CD14-positive monocyte (primary cell): ENCODE measurements at places on chromosomes 3 and 15.

GRCh38 chr15:32936283-32936918 lies 218.6 kb downstream of the GREM1 start:
- no peaks in the 10 kb centered on the region for H3K36me3 ChIP-seq
- DNase-seq = peak; percentile 5
- H3K27ac ChIP-seq = no peak overlapping the region

DNA sequence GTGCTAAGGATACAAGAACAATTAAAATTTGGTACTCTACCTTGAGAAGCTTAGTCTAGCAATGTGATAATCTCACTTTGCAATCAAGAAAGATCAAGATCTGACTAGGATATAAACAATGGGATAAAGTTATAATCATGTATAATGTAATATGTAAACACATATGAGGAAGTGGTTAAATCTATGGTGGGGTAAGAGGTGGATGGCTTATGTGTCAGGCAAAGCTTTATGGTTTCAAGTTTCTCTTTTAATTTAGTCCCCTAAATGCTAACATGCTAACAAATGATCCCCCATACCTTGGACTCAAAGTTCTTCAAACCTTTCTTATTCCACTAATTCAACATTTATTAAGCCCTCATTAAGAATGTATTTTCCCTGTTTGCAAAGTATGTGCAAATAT lies 2.5 kb downstream of the RSL24D1 start:
- peaks cover 34% of the 10 kb centered on the region for H3K4me1 ChIP-seq
- DNase-seq = no peak
- H3K27ac ChIP-seq = peak overlapping the region; percentile 95

DNA sequence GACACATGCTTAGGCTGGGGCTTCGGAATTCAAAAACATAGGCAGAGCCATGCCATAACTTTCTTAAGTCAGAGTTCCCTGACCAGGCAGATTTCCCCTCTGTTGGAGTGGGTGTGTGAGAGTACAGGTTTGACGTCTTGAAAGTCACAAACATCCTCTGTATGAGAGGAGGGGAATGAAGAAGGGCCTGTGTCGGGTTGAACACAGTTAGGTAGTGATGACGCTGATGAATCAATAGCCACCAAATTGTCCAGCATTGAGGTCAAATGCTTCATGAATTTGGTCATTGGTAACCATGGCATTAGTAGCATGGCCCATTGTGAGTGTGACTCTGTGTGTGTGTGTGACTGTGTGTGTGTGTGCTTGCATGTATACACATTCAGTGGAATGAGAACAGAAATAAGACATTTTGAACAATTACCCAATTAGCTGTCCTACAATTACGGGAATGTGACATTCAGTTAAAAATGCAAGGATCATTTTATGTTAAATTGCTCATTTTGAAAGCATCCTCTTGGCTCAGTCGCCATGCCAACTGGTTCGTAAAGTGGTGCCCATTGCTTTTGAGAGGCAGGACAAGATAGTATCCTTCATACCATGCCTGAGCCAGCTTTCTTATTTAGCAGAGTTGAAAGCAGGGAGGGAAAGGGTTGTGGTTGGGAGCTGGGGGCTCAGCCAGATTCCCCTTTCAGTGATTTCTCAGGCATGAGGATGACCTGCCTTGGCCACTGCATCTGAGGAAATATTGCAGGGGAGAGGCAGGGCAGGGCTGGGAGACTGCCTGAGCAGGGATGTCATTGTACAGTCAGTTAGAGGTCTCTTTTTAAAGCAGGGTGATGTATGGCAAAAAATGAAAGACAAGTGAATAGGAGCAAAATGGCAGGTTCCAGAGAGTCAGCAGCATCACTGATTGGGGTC lies 35.4 kb downstream of the RBP2 start:
- no peak overlapping the region for H3K4me3 ChIP-seq
- H3K27ac ChIP-seq = no peak overlapping the region
- no peak for DNase-seq
- no peaks in the 10 kb centered on the region for H3K27me3 ChIP-seq
- no peaks in the 10 kb centered on the region for H3K4me1 ChIP-seq

- DNase-seq = no peak
- H3K27ac ChIP-seq = peak overlapping the region; percentile 92
- peaks cover 21% of the 10 kb centered on the region for H3K36me3 ChIP-seq
- H3K27me3 ChIP-seq = no peaks in the 10 kb centered on the region
- H3K4me1 ChIP-seq = peaks cover 92% of the 10 kb centered on the region
Measured at GRCh38 chr3:46987319-46987742, 7.9 kb downstream of the NBEAL2 start.

DNA sequence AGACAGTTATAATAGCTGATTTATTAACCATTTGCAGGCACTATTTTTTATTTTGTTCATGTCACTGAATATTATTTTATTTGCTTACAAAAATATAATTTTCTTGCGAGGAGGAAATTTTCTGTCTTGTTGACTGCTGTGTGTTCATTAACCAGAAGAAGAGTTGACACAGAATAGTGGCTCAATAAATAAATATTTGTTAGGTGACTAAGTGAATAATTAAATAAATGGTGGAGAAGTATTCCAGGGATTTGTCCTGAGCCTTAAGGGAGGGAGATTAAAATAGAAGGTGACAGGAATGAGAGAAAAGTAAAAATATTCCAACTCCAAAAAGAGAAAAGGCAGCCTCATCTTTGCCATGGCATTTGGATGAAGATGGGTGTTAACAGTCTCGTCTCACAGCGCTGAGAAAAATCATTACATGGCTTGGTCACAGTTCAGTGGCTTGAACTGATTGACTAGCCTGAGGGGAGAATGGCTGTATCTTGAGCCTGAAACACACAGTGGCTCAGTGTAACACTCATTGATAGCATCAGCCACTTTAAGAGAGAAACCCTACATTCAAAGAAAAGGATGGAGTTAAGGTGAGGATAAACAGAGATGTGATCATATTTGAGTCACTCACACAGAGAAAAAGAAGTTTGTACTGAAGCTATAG lies 449.9 kb upstream of the NAALADL2 start:
- H3K36me3 ChIP-seq = no peaks in the 10 kb centered on the region
- H3K27me3 ChIP-seq = no peaks in the 10 kb centered on the region
- DNase-seq = no peak
- H3K4me3 ChIP-seq = no peak overlapping the region
- peaks cover 6% of the 10 kb centered on the region for H3K4me1 ChIP-seq

DNA sequence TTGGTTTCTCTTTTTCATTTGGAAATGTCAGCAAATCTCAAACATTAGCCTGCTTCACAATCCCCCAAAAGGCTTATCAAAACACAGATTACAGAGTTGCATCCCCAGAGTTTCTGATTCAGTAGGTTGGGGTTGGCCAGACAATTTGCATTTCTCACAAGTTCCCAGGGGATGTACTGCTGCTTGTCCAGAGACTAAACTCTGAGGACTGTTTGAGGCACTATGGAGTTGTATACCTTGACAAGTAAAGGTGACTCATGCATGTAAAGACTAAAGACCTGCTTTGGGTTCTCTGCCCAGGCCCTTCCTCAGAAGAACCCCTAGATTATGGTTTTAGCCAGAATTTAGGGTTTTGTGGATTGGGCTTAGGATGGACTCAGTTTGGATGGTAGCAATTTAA lies 151.1 kb upstream of the ARHGEF26 start:
- no peak overlapping the region for H3K27ac ChIP-seq
- no peaks in the 10 kb centered on the region for H3K27me3 ChIP-seq
- no peak for DNase-seq
- no peak overlapping the region for H3K4me3 ChIP-seq
- H3K4me1 ChIP-seq = no peaks in the 10 kb centered on the region

DNA sequence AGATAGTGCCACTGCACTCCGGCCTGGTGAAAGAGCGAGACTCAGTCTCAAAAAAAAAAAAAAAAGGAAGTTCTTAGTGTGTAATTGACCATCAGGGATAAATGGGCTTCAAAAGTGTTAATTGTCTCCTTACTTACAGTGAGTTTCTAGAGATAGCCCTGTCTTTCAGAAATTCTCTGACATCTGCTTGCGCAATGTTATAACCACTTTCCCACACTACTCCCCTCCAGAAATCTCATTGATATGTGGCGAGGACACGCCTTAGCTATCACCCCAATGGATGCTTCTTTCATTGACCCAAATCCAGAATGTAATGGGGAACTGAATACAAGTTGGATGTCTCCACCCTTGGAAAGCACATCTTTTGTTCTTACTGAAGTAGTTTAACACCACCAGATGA lies 70.9 kb downstream of the GMPS start:
- H3K4me3 ChIP-seq = no peak overlapping the region
- no peaks in the 10 kb centered on the region for H3K4me1 ChIP-seq
- H3K27ac ChIP-seq = no peak overlapping the region
- H3K27me3 ChIP-seq = no peaks in the 10 kb centered on the region
- H3K36me3 ChIP-seq = peaks cover 35% of the 10 kb centered on the region

GRCh38 chr3:47803480-47804025 lies 615 bp downstream of the DHX30 start:
- peak overlapping the region; percentile 65 for H3K4me3 ChIP-seq
- H3K27me3 ChIP-seq = no peaks in the 10 kb centered on the region
- no peak for DNase-seq
- H3K4me1 ChIP-seq = peaks cover 17% of the 10 kb centered on the region
- peaks cover 16% of the 10 kb centered on the region for H3K36me3 ChIP-seq
- peak overlapping the region; percentile 83 for H3K27ac ChIP-seq

- no peak overlapping the region for H3K27ac ChIP-seq
- H3K4me1 ChIP-seq = peaks cover 6% of the 10 kb centered on the region
- H3K4me3 ChIP-seq = no peak overlapping the region
- no peaks in the 10 kb centered on the region for H3K36me3 ChIP-seq
- no peaks in the 10 kb centered on the region for H3K27me3 ChIP-seq
- DNase-seq = no peak
Measured at GRCh38 chr3:124648551-124648950, 81.7 kb upstream of the UMPS start.

GRCh38 chr15:31871166-31871886 lies 159.0 kb upstream of the CHRNA7 start:
- peaks cover 9% of the 10 kb centered on the region for H3K4me1 ChIP-seq
- H3K27me3 ChIP-seq = peaks cover 18% of the 10 kb centered on the region
- H3K4me3 ChIP-seq = peak overlapping the region; percentile 80
- peak overlapping the region; percentile 39 for H3K27ac ChIP-seq
- H3K36me3 ChIP-seq = no peaks in the 10 kb centered on the region
- peak; percentile 21 for DNase-seq

DNA sequence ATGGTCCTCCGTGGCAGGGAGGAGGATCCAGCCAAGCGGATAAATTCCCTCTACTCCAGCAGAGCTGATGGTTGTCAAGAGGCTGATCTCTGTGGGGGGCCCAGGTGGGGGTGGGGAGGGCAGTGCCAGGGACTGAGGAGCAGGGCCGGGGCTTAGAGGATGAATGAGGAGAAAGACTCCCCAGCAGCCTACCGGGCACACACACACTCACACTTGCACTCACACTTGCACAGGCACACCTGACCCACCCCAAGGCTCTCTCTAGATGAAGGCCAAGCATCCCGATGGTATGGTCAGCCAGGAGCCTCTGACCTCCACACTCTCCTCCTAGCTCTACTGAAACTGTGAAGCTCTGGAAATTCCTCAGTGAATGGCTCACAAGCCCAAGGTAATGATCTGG lies 131.3 kb upstream of the PRR20G start:
- no peak overlapping the region for H3K4me3 ChIP-seq
- H3K27ac ChIP-seq = no peak overlapping the region
- no peak for DNase-seq

GRCh38 chr3:98986073-98986472 lies 84.6 kb upstream of the DCBLD2 start:
- H3K36me3 ChIP-seq = no peaks in the 10 kb centered on the region
- no peak for DNase-seq
- H3K4me1 ChIP-seq = no peaks in the 10 kb centered on the region
- H3K27me3 ChIP-seq = no peaks in the 10 kb centered on the region
- no peak overlapping the region for H3K27ac ChIP-seq

DNA sequence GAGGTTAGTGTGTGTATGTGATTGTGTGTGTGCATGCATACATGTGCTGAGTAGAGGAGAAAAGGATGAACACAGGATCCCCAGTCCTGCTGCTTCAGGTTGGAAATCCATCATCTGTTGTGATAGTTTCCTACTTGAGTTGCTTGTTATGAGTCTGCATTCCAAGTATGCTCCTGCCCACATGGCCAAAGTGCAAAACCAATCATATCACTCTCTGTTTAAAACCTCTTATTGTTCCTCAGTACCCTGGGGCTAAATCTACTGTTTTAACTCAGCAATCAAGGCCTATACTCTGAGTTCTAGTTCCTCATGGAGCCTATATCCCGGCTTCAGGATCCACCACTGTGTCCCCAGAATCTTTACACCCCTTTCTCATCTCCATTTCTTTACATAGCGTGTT lies 139.9 kb upstream of the TLE3 start:
- H3K27me3 ChIP-seq = no peaks in the 10 kb centered on the region
- no peak for DNase-seq
- H3K27ac ChIP-seq = no peak overlapping the region
- no peaks in the 10 kb centered on the region for H3K36me3 ChIP-seq
- peaks cover 20% of the 10 kb centered on the region for H3K4me1 ChIP-seq
- no peak overlapping the region for H3K4me3 ChIP-seq

- H3K4me1 ChIP-seq = no peaks in the 10 kb centered on the region
- no peak overlapping the region for H3K27ac ChIP-seq
- H3K36me3 ChIP-seq = no peaks in the 10 kb centered on the region
- H3K4me3 ChIP-seq = no peak overlapping the region
Measured at GRCh38 chr3:171054921-171055320, 28.4 kb upstream of the SLC2A2 start.
